ENCODE measurements at places on chromosomes 1 and 21.

DNA sequence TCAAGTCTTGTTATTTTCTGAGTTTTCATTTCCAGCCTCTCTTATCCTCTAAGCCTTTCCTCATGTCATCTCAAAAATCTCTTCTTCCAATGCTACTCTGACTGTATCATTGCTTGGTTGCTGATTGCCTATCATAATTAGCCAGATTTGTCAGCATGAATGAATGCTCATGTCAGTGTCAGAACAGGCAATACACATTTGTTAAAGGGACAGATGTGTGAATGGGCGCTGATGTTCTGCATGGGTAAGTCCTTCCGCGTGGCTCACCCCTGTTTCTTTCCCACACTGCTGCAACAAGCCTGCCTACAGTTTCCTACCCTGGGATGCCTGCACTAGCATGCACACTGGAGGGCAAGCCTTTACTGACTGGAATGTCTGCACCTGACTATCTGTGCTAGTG lies 100.6 kb downstream of the RHOU start:
- DNase-seq, result no peak

DNA sequence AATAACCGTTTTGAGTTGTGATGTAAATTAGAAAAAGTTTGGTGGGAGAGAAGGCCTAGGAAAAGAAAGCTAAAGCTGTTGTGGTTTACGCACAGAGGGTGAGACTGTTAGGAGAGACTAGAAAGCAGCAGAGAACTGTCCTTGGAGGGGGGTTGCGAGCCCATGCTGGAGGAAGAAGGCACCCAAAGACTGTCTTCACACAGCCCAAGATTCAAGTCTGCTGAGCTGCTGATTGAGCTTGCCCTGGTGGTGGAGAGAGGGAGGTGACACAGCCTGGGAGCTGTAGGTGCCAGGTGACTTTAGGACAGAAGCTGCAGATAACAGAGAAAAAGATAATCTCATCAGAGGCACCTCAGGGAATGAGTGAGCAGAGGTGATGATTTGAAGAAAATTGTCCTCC lies 18.3 kb upstream of the TLR5 start:
- no peak for DNase-seq

DNA sequence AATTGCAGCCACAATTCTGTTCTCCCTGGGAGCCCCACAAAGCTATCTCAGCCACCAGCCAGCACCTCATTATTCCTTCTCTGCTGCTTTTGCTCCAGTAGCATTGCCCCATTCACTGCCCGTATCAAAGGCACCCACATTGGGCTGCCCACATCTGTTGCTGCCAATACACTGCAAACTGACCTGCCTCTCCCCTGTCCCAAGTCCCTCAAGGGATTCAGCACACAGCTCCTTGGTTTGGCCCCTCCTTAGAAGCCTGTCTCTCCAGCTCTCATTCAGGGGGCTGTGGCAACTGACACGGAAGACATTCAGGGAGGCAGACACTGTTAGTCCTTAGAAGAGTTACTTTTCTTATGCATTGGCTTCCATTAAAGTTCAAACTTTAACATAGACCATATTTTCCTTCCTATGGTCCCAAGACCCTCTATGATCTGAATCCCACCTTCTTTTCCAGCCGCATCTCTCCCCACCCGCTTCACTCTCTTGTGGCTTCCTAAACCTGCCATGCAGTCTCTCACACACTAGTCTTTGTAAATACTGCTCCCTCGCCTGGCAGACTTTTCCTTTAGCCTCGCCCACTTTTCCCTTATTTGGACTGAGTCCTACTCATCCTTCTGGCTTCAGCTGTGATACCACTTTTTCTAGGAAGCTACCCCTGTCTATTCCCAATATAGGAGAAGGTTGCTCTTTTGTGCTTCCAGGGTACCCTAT lies 19.3 kb upstream of the KLHDC8A start:
- DNase-seq, result no peak

DNA sequence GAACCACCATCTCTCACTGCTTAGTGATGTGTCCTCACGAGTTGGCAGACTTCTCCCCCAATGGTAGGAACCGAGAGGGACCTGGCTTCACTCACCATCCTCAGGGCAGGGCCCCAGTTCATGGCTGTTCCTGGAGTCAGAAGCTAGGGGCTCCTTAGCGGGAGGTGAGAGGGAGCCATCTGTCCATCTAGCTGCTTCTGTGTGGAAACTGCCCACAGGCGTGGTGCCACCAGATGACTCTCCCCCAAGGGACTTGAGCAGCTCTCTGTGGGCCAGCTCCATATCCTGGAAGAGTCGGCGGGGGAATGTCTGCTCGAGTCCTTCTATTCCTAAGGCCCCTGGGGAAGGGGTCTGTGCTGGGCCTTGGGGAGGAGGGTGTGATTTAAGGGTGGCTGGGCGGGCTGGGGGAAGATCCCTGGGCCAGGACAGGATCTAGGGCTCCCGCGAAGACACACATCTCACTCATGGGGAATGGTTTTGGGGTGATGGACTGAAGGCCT lies 16.3 kb downstream of the LRRC71 start:
- DNase-seq, result no peak

DNA sequence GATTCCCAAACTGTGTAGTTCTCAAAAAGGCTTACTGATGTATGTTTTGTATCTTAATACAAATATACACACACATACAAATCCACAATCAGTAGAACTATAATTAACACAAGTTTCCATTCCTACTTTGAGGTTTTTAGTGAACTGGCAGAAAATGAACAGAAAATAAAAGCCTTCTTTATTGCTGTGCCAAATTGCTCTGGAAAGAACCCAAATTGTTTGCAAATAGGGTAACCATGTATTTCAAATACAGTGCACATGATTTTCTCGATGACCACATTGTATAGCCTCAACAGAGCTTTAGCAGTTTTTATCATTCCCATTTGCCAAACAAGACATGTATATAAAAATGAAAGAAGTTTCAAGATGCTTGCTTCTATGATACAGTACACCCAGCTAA lies 173.3 kb downstream of the COL24A1 start:
- no peak for DNase-seq

GRCh38 chr1:234725177-234726132 lies 115.5 kb upstream of the IRF2BP2 start:
- DNase-seq, result peak; percentile 85

- no peak for DNase-seq
Observed at GRCh38 chr1:228334226-228334935, 72.3 kb downstream of the TRIM11 start.

DNA sequence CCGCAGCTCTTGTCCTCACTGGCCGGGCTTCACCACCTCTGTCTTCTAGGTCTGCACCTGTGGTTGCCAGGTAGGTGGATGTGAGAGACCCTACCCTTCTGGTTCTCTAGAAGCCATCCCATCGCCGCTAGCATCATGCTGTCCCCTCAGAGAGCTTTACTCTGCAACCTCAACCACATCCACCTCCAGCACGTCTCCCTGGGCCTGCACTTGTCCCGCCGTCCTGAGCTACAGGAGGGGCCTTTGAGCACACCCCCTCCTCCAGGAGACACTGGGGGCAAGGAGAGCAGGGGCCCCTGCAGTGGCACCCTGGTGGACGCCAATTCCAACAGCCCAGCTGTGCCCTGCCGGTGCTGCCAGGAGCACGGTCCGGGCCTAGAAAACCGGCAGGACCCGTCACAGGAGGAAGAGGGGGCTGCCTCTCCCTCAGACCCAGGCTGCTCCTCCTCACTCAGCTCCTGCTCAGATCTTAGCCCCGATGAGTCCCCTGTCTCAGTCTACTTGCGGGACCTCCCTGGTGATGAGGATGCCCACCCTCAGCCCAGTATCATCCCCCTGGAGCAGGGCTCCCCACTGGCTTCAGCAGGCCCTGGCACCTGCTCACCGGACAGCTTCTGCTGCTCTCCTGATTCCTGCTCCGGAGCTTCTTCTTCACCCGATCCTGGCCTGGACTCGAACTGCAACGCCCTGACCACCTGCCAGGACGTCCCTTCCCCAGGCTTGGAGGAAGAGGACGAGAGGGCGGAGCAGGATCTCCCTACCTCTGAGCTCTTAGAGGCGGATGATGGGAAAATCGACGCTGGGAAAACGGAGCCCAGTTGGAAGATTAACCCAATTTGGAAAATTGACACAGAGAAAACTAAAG lies 1.2 kb downstream of the RUSC1 start:
- no peak for DNase-seq

DNA sequence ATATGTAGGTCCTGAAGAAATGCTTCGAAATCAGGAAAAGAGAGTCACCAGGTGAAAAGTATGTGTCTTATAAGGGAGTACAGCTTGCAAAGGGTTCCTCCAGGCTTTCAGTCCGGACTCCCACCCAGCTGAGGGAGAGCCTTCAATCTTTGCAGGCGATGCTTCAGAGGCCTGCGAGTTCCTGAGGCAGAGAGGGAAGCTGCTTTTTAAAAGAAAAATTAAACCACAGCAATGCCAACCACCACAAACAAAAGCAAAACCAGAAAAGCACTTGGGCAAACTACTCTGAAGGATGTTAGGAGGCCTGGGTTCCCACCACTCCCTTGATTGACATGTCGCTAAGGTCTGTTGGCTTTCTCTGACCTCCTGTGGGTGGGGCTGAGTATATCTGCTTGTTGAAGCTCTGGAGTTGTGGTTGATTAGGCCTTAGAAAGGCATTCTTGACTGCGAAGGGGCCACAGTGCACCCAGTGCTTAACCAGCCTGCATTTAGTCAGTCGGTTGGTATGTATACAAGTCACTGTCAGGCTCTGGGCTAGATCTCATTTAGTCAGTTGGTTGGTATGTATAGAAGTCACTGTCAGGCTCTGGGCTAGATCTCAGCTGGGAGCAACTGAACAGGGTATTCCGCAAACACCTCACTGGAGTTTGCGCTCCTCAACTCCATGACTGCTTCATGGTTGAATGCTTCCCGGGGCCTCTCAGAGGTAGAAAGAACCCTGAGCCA lies 1.2 kb downstream of the NIPAL3 start:
- DNase-seq, result peak; percentile 45

- DNase-seq, result no peak
Observed at GRCh38 chr1:67256291-67257172, 51.1 kb upstream of the IL12RB2 start.

DNA sequence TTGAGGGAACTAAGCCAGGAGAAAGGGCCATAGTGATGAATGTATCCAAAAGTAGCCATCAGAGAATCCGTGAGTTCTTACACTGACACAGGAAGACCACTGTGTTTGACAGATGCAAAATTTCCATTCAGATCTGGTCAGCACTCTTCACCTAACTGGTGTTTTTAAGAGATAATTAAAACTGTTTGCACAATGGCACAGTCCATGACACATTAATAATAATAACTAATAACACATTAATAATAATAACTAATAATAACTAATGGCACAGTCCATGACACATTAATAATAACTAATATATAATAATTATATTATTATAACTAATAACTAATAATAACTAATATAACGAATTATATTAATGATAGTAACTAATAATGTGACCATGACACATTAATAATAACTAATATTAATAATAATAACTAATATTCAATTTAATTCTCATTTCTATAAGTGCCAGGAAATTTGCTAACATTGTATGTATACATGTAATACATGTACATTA lies 195.8 kb downstream of the RGS7 start:
- no peak for DNase-seq

GRCh38 chr1:180925471-180926051 lies 12.9 kb downstream of the KIAA1614 start:
- no peak for DNase-seq

GRCh38 chr1:115112496-115113375 lies 23.4 kb upstream of the TSPAN2 start:
- peak; percentile 43 for DNase-seq

DNA sequence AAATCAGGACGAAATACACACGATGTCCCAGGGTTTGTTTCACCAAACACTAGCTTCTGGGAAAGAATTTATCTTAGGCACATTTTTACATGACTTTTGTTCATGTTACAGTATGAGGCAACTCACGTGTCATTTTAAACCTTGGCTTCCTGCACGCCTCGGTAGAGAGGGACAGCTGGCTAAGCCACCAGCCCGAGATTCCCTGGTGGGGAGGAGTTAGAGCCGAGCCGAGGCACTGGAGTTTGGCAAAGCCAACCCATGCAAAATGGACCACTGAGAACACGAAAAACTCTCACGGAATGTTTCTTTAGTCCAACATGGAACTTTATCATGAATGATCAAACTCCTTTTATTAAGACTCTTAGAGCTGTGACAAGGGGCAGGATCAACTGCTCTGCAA lies 240.0 kb downstream of the DYRK1A start:
- DNase-seq, result no peak

GRCh38 chr1:30005972-30006619 lies 717.3 kb downstream of the MATN1 start:
- no peak for DNase-seq

GRCh38 chr1:197692965-197693364 lies 82.3 kb downstream of the DENND1B start:
- DNase-seq, result no peak

- no peak for DNase-seq
Observed at GRCh38 chr1:38454749-38455441, 404.7 kb downstream of the RRAGC start.

- no peak for DNase-seq
Observed at GRCh38 chr1:116064616-116065015, 46.6 kb upstream of the MAB21L3 start.

- no peak for DNase-seq
Observed at GRCh38 chr21:28018741-28019669, 973.7 kb downstream of the LTN1 start.

GRCh38 chr1:27994060-27994459 lies 34.3 kb downstream of the XKR8 start:
- no peak for DNase-seq

DNA sequence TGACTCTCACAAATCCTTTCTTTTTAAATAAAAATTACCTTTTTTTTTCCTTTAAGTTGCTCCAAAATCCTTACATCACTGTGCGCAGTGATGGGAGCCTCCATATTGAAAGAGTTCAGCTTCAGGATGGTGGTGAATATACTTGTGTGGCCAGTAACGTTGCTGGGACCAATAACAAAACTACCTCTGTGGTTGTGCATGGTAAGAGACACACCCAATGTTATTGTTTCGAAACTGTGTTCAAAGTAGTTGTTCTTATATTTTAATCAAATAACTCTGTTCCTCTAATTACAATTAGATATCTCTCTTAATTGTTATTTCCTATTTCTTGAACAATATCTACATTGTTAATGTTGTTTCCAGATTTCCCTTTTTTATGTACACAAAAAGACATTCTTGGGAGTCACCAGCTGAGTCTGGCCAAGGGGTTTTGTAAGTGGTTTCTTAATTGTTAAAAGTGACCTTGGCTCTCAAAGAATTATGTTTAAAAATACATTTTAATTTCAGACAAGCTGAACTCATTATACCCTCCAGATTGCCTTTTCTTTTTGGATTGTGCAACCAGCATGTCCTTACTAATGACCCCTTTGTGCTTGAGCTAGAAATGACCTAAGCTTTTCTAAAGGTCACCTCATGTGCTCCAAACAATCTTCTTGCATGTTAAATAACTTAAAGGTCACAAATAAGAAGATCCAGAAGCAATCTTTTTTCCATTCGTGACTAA lies 250.1 kb downstream of the HMCN1 start:
- DNase-seq, result no peak

- DNase-seq, result no peak
Observed at GRCh38 chr1:32896451-32896850, 4.7 kb downstream of the TMEM54 start.

DNA sequence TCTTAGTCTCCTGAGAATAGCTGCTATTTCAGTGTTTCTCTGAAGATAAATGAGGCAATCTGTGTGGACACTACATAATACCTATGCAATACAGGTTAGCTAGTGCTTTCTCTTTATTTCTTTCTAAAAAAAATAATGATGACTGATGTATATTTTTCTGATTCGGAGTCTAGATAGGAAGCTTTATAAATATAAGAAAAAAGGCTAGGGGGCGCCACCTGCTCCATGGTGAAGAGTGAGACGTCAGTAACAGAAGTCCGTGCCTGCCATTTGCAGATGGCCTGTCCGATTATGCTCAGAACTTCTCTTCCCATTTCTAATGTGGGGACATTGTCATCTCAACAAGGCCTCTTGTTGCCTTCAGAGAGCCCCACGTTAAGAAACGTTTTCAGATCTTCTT lies 26.4 kb downstream of the QSOX1 start:
- no peak for DNase-seq

Measured in CD4-positive, alpha-beta T cell treated with Interleukin-15 for 1 hour (primary cell).